ENCODE measurements at places on chromosomes 16 and 17.
A peak's percentile ranks its signal among the peaks of the same experiment; 100 is the strongest.

DNA sequence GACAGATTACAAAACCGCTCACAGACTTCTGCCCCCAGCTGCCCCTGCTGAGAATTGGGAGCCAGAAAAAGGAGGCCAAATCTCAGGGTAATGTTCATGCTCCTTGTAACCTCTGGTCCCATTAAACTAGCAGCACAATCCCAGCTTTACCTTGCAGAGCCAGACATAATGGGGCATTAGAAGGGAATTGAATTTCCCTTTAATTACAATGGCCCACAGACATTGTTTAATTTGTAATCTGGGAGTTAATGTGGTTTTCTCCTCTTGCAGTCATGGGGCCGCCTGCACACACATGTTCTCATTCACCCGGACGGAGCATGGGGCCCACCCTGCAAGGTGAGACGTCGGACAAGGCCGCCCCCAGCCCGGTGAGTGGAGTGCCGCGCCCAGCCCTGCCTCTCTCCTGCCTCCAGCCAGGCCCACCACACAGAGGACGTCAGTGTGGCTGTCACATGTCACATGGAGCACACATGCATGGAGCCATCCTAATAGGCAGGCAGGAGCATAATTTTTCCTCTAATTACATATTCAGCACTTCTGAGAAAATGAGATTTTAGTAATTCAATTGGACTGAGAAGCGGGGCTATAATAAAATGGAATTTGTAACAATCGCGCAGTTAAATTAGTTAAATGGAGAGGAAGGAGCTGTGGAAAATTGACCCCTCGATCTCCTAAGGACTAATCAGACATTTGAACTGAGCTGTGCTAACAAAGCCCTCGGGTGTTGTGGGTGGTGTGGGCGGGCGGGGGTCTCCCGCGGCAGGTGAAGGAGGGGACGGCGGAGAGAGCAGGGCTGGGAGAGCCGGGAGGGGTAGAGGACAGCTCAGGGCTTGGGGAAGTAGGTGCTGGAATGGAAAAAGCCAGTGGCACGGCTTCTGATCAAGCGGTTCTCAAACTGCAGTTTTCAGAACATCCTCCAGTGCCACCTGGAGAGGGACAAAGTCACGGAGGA, 87.7 kb downstream of the ENGASE start:
- no peak for DNase-seq

DNA sequence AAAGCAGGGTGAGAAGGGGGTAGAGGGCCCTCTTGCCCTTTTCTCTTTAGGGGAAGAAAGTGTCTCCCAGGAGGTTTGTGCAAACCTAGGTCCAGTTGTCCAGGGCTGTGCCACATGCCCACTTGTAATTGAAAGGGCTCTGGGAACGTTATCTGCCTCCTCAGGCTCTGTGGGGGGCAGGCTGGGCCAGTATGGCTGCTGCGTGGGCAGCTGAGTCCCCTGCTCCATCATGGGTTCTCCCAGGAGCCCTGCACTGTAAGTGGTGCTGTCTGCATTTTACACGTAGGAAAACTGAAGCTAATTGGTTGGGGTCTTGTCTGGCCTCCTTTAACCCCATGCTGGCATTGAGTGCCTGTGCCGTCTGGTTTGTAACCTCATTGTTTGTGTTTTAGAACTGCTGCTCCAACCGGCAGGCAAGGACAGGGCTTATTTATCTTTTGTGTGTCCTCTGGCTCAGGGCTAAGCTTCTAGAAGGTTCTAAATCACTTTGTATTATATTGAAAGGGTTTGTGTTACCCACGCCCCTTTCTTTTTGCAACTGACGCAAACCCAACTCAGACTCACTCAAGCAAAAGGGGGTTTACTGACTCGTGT, 117.7 kb upstream of the CIBAR2 start:
- no peak for DNase-seq

DNA sequence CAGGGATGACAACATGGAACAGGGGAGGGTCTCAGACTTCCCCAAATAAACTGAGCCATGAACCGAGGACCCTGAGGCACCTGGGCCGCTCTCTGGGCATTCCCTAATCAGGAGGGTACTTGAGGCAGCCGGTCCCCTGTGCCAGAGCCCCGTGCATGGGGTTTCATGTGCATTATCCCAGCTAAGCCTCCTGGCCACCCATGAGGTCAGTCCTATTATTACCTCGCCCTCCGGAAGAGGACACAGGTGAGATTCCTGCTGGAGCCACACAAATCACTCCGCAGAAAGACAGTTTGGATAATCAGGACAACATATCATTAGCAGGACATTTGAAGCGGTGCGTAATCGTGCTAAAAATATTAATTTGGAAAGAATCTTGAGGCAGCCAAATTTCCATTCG, 274.0 kb downstream of the PARN start:
- no peak for DNase-seq

DNA sequence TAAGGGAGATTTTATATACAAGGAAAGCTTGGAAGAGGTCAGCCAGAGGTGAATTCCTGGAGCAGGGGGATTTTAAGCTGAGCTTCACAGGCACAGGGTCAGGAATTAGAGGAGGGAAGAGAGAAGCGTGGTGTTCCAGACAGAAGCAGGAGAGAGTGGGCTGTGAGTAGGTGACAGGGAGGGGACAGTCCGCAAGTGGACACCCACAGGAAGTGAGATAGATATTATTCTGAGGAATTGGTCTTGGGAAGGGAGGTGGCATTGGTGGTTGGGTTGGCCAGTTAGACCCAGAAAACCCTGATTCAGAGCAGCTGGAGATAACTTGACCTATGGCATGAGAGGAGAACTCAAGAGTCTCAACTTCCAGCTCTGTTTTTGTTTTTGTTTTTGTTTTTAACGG, 14.7 kb downstream of the PHB1 start:
- no peak for DNase-seq

GRCh38 chr17:58911741-58912343, 156.2 kb downstream of the PPM1E start:
- DNase-seq = no peak

GRCh38 chr17:72683506-72684404, 408.7 kb downstream of the SLC39A11 start:
- peak; percentile 96 for DNase-seq

- no peak for DNase-seq
These were observed 21.4 kb upstream of the ZFP90 start for GRCh38 chr16:68517606-68518166.

DNA sequence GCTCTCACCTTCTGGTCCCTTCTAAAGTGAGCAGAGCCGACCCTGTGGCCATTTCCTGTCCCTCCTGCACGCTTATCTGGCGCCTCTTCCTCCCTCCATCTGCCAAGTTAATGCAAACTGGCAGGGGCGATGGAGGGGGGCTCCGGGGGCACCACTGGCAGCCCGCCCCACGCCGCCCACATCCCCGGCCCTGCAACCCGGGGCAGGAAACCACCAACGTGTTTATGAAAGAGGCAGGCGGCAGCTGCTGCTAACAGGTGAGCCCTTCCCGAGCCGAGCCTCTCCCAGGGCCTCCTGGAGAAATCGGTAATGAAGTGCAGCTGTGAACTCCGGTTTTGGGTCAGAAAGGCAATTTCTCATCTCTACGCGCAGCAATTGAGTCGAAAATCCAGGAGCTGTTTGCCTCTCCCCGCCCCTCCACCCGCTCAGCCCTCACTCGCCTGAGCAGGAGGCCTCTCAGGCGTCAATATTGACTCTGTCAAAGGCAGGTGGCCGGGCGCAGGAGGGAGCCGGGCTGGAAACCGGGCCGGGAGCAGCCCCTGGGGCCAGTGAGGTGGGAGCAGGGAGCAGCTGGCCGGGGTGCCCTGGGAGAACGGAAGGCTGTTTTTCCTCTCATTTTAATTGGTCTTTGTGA, 164.4 kb upstream of the GSE1 start:
- no peak for DNase-seq

DNA sequence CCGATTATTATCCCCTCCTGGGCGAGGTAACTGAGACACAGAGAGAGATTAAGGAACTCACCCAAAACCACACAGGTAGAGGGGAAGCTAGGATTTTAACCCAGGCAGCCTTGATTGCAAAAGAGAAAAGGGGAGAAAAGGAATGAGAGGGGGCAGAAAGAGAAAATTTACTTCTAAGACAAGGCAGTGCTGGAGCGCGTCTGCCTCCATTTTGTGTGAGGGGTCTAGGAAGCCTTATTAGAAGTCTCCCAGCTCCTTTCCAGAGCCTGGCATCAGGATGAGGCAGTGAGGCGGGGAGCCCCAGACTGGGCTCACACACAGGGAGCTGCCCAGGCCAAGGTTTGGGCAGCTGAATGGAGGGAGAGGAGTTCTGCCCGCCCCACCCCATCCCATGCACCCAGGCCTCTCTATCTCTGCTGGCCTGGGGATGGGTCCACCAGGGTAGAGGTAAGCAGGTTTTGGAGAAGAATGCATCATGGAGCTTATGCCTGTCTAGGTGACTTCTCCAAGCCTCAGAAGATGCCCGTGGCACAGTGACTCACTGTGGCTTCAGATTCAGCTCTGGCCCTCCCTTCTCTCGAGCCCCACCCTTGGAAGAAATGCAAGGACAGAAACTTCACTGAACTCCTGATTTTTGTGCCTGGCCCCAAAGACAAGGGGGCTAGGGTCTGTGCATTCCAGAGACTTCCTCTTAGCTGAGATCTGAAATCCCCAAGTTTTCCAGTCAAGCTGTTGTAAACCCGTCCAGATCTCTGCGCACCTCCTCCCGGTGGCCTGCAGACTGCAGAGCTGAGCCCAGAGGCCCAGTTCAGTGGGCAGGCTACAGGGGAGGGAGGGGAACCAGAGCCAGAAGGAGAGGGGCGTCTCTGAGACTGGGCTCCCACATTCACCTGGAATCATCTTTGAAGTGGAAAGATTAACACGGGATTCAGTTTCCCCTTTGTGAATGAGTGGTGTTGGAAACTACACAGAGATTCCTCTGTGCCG, 95.1 kb upstream of the CDH5 start:
- DNase-seq = no peak

- no peak for DNase-seq
These were observed 13.6 kb downstream of the ETV4 start for GRCh38 chr17:43532581-43532980.

- no peak for DNase-seq
These were observed 53.1 kb downstream of the RPH3AL start for GRCh38 chr17:299546-299945.
